ENCODE measurements at places on chromosomes 4 and X. TPM values are rescaled to one million over a fixed set of nuclear protein-coding genes. Genes with fewer than 3 reads are reported as not detected.

Gene MAGEB17
- total RNA-seq: not detected

GRCh38 chr4:3261411-3262207, 12.7 kb downstream of the MSANTD1 start:
- H3K27ac ChIP-seq: peak overlapping the region; percentile 64
- no peaks in the 10 kb centered on the region for H3K36me3 ChIP-seq
- H3K4me1 ChIP-seq: no peaks in the 10 kb centered on the region
- H3K4me3 ChIP-seq: no peak overlapping the region

DNA sequence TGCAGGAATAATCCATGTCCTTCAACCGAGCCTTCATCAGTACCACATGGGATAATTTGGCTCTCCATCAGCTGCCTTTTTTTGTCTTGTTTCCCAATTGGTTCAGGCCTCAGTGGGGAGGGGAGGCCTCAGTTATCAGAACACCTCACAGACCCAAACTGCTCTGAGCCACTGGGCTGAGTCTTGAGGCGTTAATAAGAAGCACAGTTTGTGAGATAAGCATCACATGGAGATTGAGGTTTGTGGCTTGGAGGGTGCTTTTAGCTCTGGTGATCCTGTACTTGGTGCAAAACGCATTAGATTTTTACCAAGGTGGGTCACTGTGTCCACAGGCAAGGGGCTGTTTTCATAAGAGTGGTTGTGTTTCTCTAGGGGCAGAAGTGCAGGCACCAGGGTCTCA, 82.8 kb upstream of the HPF1 start:
- H3K4me3 ChIP-seq: no peak overlapping the region
- H3K27me3 ChIP-seq: peaks cover 2% of the 10 kb centered on the region
- no peak for DNase-seq
- no peaks in the 10 kb centered on the region for H3K4me1 ChIP-seq
- H3K27ac ChIP-seq: no peak overlapping the region
- H3K36me3 ChIP-seq: no peaks in the 10 kb centered on the region

Gene C4orf51
- not detected for total RNA-seq

GRCh38 chrX:70049925-70050324, at the start of gene AWAT2:
Gene AWAT2, minus strand, starts transcription at chrX:70049938. Its CDS starts 6 bp downstream, at chrX:70049932.
- no peak within 1 kb of the TSS for H3K4me3 ChIP-seq
- H3K27ac ChIP-seq: no peak within 1 kb of the TSS
- DNase-seq: no peak
- peaks cover 7% of the 10 kb centered on the region for H3K27me3 ChIP-seq
- H3K4me1 ChIP-seq: no peaks in the 10 kb centered on the region

Gene MAGEB16
- total RNA-seq: not detected

Gene MAML3
- 2.2 TPM for total RNA-seq

- H3K4me3 ChIP-seq: no peak overlapping the region
- DNase-seq: no peak
- H3K27ac ChIP-seq: no peak overlapping the region
- no peaks in the 10 kb centered on the region for H3K27me3 ChIP-seq
- H3K4me1 ChIP-seq: no peaks in the 10 kb centered on the region
- no peaks in the 10 kb centered on the region for H3K36me3 ChIP-seq
Measured at GRCh38 chr4:11070813-11071212, 357.9 kb downstream of the HS3ST1 start.

Gene MGAT4D
- total RNA-seq: not detected

Gene MTCP1
- total RNA-seq: 19.6 TPM

Gene GPC4
- not detected for total RNA-seq

Gene EDNRA
- total RNA-seq: not detected

DNA sequence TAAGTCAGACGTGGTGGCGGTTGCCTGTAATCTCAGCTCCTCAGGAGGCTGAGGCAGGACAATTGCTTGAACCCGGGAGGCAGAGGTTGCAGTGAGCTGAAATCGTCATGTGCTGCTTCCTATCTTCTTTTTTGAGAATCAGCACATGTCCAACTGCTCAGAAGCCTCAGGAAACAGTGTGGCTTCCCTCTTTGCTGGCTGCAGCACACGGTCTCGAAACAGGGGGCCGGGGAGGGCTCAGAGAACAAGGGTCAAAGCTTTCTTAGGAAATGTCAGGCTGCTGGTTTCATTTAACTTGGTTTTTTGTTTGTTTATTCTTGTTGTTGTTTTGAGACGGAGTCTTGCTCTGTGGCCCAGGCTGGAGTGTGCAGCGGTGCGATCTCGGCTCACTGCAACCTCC, 31.3 kb downstream of the CRLF2 start:
- DNase-seq: no peak
- H3K4me1 ChIP-seq: no peaks in the 10 kb centered on the region
- no peak overlapping the region for H3K4me3 ChIP-seq
- no peaks in the 10 kb centered on the region for H3K36me3 ChIP-seq
- H3K27me3 ChIP-seq: no peaks in the 10 kb centered on the region

DNA sequence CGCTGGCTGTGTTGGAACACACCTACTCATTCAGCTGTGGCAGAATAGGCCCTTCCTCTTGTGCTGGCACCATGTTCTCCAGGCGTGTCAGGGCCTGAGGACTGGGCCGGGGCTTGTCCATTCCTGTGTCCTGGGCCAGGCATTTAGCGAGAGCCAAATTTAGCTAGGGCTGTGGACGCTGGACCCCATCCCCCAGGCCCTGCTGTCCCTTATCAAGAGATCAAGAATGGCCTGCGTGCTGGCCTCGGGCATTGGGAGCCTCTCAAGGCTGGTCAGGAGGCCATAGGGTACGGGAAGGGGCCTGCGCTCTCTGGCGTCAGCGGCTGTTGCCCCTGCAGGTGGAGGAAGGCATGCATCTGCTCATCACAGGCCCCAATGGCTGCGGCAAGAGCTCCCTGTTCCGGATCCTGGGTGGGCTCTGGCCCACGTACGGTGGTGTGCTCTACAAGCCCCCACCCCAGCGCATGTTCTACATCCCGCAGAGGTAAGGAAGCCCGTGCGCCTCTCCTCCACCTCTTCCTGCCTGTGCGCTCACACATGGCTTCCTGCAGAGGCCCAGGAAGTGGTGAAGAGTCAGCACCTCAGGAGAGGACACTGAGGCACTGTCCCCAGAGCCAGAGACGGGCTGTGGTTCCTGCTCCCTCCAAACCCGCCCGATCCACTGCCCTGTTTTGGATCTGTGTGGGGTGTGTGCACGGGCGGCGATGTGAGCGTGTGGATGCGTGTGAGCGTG, 15.3 kb downstream of the ABCD1 start:
- peaks cover 2% of the 10 kb centered on the region for H3K27me3 ChIP-seq
- H3K36me3 ChIP-seq: peaks cover 13% of the 10 kb centered on the region
- H3K27ac ChIP-seq: peak overlapping the region; percentile 91

- no peak for DNase-seq
- peaks cover 4% of the 10 kb centered on the region for H3K27me3 ChIP-seq
- H3K27ac ChIP-seq: no peak overlapping the region
- peaks cover 15% of the 10 kb centered on the region for H3K4me1 ChIP-seq
- H3K36me3 ChIP-seq: no peaks in the 10 kb centered on the region
- no peak overlapping the region for H3K4me3 ChIP-seq
Measured at GRCh38 chr4:121308328-121308663, 72.5 kb downstream of the QRFPR start.

Gene SYP
- 2.7 TPM for total RNA-seq

GRCh38 chr4:176565049-176565448, 227.7 kb downstream of the VEGFC start:
- no peak overlapping the region for H3K27ac ChIP-seq
- DNase-seq: no peak
- H3K36me3 ChIP-seq: no peaks in the 10 kb centered on the region
- H3K4me1 ChIP-seq: no peaks in the 10 kb centered on the region
- H3K4me3 ChIP-seq: no peak overlapping the region

- H3K36me3 ChIP-seq: no peaks in the 10 kb centered on the region
- no peak overlapping the region for H3K27ac ChIP-seq
- peaks cover 5% of the 10 kb centered on the region for H3K27me3 ChIP-seq
- no peak for DNase-seq
Measured at GRCh38 chr4:8312976-8313375, 43.4 kb downstream of the HTRA3 start.

- no peaks in the 10 kb centered on the region for H3K4me1 ChIP-seq
- no peaks in the 10 kb centered on the region for H3K36me3 ChIP-seq
- DNase-seq: no peak
- H3K4me3 ChIP-seq: no peak overlapping the region
- H3K27me3 ChIP-seq: peaks cover 38% of the 10 kb centered on the region
Measured at GRCh38 chr4:47718696-47719095, 119.2 kb downstream of the CORIN start.

Gene SRPX
- 0.20 TPM for total RNA-seq

Gene SSX2B
- not detected for total RNA-seq

Gene PABPC1L2A
- total RNA-seq: not detected

DNA sequence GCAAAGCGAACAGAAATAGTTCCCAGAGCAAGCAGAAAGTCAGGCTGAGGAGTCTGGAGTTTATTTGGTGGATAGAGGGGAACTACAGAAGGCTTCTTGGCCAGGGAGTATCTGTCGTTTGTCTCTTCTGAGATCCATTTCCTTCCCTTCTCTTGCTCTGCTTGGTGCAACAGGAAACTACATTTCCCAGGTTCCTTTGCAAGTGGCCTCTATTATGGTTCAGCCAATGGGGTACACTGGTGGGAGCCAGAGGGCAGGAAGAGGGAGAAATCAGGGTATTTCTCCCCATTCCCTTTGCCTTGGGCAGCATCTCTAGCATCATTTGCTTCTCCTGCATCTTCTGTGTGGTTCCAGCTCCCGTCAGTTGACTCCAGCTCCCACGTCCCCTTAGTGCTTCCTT, 142.1 kb downstream of the BCOR start:
- peaks cover 13% of the 10 kb centered on the region for H3K4me1 ChIP-seq
- DNase-seq: no peak

Gene AMTN
- total RNA-seq: not detected

Gene ENPEP
- not detected for total RNA-seq

- H3K27me3 ChIP-seq: no peaks in the 10 kb centered on the region
- H3K27ac ChIP-seq: peak overlapping the region; percentile 77
- H3K4me1 ChIP-seq: peaks cover 80% of the 10 kb centered on the region
- H3K4me3 ChIP-seq: no peak overlapping the region
Measured at GRCh38 chr4:145132511-145133098, 34.5 kb downstream of the ABCE1 start.

GRCh38 chr4:94669672-94670664, 87.8 kb upstream of the BMPR1B start:
- no peak overlapping the region for H3K4me3 ChIP-seq
- no peak overlapping the region for H3K27ac ChIP-seq
- no peak for DNase-seq
- no peaks in the 10 kb centered on the region for H3K4me1 ChIP-seq
- H3K27me3 ChIP-seq: no peaks in the 10 kb centered on the region
- no peaks in the 10 kb centered on the region for H3K36me3 ChIP-seq

DNA sequence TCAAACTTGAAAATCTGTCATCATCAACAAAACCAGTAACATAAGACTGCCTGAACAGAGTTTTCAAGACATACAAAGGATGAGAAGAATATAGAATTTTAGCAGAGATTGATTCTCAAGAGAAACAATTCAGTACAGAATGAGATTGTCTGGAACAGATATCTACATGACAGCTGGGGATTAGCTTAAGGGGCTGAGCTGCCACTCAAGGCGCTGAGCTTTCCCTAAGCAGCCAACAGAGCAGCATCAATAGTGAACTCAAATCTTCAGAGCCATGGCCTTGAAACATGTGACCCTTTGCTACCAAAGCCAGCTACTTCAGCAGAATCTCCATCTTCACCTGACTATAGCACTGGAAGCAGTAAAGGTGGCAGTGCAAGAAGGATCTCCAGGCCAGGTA, 24.3 kb upstream of the PCDH10 start:
- DNase-seq: no peak
- no peaks in the 10 kb centered on the region for H3K4me1 ChIP-seq
- H3K27ac ChIP-seq: no peak overlapping the region
- no peaks in the 10 kb centered on the region for H3K36me3 ChIP-seq
- no peaks in the 10 kb centered on the region for H3K27me3 ChIP-seq

DNA sequence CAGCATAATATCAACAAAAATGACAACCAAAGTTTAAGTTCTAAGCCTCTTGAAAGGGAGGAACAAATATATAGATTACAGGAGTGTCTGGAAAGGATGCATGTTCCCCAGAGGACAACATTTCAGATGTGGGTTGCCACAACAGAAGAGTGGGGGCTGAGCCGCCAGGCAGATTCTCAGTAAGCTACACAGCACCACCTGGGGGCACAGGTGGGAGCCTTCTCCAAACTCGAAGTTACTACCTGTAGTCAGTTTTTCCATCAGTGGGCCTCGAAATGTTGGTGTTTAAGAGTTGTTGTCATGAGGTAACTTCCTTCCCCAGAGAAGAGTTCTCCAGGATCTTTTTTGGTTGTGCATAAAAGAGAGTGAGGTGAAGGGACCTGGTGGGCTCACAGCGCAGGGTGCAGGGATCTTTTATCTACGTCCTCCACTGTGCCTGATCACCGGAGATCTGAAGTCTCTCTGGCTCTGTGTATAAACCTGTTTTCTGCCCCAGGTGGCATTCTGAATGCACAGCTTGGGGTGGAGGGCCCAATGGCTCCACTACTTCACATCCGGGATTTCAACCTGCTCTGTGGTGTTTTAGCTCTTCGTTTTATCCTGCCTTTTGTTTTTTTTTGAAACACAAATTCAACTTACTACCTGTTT, 58.4 kb upstream of the STS start:
- H3K4me3 ChIP-seq: no peak overlapping the region
- peak overlapping the region; percentile 68 for H3K27ac ChIP-seq
- H3K36me3 ChIP-seq: peaks cover 9% of the 10 kb centered on the region
- peaks cover 44% of the 10 kb centered on the region for H3K4me1 ChIP-seq

GRCh38 chrX:30504309-30504708, 73.3 kb downstream of the TASL start:
- no peak overlapping the region for H3K27ac ChIP-seq
- H3K27me3 ChIP-seq: peaks cover 6% of the 10 kb centered on the region
- H3K36me3 ChIP-seq: no peaks in the 10 kb centered on the region

DNA sequence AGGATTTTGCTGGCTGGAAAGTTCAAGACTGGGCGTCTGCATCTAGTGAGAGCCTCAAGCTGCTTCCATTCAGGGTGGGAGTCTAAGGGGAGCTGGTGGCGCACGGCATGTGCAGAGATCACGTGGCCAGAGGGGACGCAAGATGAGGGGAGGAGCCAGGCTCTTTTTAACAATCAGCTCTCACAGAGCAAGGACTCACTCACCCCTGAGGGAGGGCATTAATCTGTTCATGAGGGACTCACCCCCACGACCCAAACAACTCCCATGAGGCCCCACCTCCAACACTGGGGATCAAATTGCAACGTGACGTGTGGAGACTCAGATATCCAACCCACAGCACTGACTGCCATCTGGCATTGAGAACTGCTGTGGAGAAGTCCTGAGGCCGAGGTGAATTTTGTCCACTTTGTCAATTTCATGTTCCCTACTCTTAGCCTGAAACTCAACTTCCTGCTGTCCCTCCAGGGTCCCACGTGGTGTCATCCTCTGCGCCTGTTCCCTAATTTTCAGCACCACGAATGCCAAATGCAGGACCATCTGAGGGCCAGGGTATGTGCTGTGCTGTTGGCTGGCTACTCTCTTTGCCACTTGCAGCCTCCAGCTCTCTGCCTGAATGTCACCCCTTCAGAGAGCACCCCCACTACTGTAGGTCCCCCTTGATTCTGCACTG, 5.6 kb downstream of the ZFP92 start:
- H3K4me1 ChIP-seq: peaks cover 6% of the 10 kb centered on the region
- DNase-seq: no peak
- H3K36me3 ChIP-seq: no peaks in the 10 kb centered on the region
- no peak overlapping the region for H3K4me3 ChIP-seq
- H3K27me3 ChIP-seq: peaks cover 6% of the 10 kb centered on the region

Gene HPSE
- 26.1 TPM for total RNA-seq

Gene CT55
- total RNA-seq: not detected

Gene RGN
- total RNA-seq: not detected

Data from activated CD4-positive, alpha-beta T cell treated with anti-CD3 and anti-CD28 coated beads, Interleukin-2, amount 10 ng/mL, durations not matched to agents 7 days and 5 days (primary cell).